Fibroblast of skin of right biceps (primary cell): ENCODE measurements at places on chromosomes 5 and 9.
A peak's percentile ranks its signal among the peaks of the same experiment; 100 is the strongest.

DNA sequence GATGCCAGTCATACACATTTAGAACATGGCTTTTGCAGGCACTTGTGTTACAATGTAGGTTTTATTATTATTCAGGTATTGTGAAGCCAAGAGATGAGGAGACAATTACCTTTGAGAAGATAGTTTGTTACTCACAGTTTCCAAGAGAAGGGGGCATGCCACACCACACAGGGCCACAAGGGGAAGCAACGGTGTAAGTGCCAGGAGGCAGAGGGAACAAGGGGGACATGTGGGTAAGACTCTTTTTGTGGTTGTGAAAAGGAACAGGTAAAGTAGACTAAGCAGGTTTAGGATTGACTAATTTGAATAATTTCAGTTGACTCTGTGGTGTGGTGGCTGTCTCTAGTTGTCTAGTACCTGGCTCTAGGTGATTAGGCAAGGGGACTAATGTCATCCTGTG is 191.2 kb downstream of the TRPM6 start:
- DNase-seq, result no peak

DNA sequence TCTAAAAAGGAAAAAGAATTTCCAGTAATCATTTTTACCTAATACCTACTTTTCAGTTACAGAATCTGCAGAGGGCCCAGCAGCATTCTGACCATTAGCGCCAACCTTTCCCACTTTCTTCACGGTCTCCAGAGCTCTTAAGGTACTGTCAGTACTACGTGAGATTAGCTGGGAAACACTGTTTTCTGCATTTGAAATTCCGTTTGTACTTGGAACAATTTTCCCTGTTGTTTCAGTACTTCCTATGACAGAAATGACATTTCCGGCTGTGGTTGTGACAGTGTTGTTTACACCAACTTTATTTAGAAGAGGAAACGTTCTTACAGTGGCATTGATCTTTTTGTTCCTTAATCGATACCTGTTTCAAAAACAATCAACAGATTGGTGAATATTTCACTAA is 36.9 kb upstream of the PDCL start:
- no peak for DNase-seq

DNA sequence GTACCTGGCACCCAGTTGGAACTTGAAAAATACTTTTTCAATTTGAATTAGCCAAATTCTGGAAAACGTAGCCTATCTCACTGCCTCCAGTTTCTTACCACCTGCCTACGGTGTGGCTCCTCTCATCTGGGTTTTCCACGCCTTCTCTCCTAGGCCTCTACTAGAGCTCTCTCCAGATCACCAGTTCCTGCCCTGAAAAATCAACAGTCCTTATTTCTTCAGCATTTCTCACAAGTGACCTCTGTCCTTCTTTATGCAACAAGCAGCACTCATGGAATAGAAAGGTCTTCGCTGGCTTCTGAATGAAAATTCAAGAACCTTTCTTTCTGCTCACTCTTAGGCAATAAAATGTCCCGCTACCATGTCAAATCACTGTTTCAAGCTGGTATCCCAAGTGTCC is 64.8 kb downstream of the PIP5K1B start:
- DNase-seq, result no peak

- no peak for DNase-seq
Observed at GRCh38 chr9:106883030-106883429, 20.1 kb downstream of the ZNF462 start.

- DNase-seq, result no peak
Observed at GRCh38 chr5:149429839-149430721, 51.0 kb upstream of the IL17B start.

DNA sequence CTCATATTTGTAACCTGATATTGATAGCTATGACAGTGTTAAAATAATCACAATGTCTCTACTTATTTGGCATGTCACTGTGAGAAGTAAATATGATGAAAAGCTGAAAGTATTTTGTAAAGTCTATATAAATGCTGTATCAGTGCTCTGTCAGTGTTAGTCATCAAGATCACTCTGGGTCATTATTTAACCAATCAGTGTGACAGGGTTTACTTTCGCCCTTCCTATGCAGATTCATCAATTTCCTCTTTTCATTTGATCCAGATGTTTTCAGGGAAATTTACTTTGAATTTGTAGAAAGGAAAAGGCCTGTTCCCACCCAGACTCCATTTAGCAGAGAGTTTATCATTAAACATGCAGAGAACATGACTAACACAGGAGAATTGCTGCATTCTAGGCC is 9.9 kb upstream of the PCSK5 start:
- DNase-seq, result peak; percentile 71

- DNase-seq, result no peak
Observed at GRCh38 chr5:62263401-62263800, 42.6 kb upstream of the KIF2A start.
